Astrocyte of the spinal cord (primary cell): ENCODE measurements at places on chromosomes 12 and 14.

- DNase-seq: no peak
Observed at GRCh38 chr12:102757882-102758226, 159.2 kb downstream of the PAH start.

DNA sequence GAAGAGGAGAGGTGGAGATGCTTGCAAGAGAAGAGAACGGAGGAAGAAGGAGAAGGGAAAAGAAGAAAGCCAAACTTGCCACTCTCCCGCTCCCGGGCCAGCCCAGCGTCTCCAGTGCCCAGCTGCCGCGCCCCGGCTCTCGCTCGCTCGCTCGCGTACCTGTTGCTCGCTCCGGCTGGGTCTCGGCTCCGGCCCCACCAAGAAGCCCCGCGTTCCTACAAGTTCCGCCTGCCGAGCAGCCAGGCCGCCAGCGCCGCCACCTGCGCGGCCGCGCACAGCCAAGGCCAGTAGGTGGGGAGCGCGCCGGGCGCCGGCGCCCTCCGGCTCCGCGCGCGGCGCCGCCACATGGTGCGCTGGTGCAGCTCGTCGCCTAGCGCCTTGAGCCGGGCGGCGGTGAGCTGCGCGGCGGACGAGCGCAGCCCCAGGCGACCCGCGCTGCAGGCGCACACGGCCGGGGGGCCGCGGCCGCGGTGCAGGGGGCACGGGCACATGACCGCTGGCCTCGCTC, 370 bp downstream of the HRK start:
- no peak for DNase-seq

GRCh38 chr14:104931771-104932675, 7.3 kb downstream of the PLD4 start:
- DNase-seq: no peak

GRCh38 chr12:13275241-13276085, 78.9 kb downstream of the EMP1 start:
- no peak for DNase-seq

DNA sequence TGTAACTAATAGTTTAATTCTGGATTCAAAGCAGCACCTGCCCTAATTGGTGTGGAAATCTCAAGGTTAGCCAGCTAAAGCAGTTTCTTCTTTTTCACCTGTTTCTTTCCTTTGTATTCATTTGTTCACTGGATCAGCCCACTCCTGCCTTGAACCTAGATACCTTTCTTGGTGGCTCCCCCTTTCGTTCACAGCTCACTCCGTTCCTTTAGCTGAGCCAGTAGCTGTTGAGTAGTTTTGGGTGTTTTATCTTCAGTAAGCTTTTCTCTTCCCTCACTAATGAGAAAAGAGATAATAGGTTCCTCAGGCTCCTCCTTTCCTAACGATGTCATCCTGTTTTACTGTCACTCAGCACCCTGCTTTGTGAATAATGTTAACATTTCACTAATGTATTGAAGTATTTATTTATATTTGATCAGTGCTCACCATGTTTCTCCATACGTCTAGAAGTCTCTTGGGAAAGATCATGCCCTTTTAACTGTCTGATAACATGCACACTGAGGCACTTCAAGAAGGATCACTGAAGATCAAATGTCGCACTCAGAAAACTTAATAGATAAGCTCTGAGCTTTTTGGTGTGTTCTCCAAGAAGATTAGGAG, 121.1 kb downstream of the TGFB3 start:
- no peak for DNase-seq

GRCh38 chr14:57573173-57573572, 79.5 kb upstream of the CCDC198 start:
- DNase-seq: no peak
